Left renal pelvis (tissue), 4 donors: ENCODE measurements at places on chromosomes 3 and 15.

DNA sequence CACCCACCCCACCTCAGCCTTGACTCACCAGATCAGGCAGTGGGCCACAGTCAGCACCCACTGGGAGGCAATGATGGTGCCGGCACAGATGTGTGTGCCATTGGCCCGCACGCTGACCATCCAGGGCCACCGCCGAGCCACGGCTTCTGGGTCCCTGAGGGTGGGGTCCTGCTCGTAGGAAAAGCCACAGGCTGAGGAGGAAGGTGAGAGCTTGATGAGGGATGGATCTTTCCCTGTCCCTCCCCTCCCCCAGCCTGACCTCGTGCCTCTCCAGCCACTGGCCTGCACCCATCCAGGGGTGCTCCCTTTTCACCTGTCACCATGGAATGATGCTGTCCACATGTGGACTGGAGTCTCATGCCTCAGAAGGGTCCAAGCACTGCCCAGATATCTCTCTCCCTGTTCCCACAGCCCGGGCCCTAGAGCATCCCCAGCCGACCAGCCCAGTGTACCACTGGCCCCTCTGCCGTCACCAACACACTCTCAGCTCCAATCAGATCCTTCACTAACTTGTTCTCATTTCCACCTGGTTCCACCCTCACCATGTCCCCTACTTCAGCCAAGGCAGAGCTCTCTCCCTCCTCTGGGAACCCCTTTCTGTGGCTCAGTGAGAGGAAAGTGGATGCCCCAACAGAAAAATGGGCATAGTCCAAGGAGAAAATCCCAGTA lies 2.0 kb downstream of the PRSS50 start:
- no peak for DNase-seq

- no peak for DNase-seq
Measured at GRCh38 chr3:140711390-140712035, 33.6 kb downstream of the TRIM42 start.

DNA sequence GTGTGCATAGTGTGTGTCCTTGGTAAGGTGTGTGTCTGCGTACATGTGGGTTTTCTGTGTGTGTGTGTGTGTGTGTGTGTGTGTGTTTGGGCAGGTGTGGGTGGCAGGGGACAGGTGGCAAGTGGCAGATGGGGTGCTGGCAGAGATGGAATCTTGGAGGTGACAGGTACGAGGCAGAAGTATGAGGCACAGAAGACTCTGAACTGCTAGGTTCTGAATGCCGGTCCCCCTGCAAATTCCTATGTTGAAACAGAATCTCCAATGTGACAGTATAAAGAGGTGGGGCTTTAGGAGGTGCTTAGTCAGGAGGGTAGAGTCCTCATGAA lies 29.8 kb downstream of the SRPRB start:
- DNase-seq = no peak

DNA sequence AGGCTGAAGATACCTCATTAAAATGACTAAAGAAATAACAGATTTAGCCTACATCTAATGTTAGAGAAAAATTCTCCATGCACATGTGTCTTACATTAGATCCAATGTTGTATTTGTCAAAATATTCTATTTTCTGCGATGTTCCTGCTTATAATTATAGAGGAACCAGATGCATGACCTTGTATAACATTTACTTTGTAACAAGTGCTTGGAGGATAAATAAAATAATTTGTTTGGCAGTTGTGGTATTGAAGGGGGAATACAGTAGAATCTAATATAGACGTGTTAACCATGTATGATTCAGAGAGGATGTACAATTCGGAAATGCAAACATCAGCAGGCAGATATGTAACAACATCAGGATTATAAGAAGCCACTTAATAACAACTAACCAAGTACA lies 922.2 kb downstream of the TUSC7 start:
- DNase-seq = no peak

GRCh38 chr15:62816342-62817069 lies 226.0 kb upstream of the TPM1 start:
- no peak for DNase-seq

DNA sequence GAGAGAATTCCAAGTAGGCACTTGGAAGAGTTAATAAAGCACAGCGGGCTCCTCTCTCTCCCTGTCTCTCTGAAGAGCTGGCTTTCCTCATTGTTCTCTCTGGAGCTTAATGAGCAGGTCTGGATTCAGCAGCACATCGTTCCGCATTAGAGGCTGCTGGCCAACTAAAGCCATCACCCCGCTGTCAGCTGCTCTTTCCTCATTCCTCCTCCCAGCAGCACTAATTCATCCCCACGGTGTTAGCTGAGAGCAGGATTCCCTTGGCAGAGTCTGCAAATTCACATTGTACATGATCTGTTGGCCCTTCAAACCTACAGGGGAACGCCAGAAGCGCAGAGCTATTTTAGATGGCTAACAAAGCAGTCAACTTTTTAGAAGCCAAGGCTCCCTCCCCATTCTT lies 44.2 kb downstream of the SGO1 start:
- no peak for DNase-seq

- DNase-seq = no peak
Measured at GRCh38 chr15:84734794-84735479, 13.5 kb upstream of the ZNF592 start.

- DNase-seq = no peak
Measured at GRCh38 chr3:119336823-119337222, 42.6 kb downstream of the ARHGAP31 start.

DNA sequence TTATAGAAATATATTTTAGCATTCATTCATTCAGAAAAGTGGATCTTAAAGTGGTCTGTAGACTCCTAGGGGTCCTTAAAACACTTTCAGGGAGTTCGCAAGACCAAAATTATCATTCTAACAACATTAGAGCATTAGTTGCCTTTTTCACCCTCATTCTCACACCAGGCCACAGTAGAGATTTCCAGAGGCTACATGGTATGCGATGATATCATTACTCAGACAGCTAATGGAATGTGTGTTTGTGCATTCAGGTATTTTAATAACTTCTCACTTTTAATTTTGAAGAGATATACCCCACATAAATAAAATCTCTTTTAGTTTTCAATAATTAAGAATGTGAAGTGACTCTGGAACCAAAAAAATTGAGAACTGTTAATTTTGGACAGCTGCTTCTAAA lies 206.9 kb downstream of the NSUN3 start:
- no peak for DNase-seq

GRCh38 chr3:152243301-152243711 lies 25.4 kb upstream of the MBNL1 start:
- no peak for DNase-seq

DNA sequence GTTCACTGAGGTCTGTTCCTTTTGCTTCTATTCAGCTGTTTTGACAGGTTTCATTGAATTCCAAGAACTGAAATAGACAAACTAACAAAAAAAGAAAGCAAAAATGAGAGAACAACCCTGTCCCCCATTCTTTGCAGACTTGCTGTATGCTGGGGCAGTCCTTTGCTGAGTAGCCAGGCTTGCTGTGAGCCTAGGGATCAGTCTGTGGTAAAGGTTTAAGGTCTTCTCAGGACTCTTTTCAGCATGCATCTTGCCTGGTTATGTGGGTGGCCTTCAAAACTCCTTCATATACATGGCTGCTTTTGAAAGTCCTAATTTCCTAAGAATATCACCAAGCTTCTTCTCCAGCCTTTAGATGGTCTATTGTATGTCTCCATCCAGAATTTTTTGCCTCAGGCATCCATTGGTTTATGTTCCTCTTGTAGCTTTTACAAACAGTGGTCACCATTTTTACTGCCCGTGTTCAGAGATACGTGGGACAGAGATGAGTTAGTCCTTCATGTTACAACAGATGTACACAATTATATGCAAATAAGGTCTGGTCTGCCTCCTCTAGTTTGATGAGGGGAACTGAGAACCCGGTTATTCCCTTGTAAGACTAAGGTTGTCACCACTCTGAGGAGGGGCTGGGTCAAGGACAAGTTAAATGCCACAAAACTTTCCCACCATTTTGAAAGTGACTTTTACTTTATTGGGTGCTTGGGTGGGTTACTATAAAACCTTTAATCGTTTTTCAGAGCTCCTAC lies 41.4 kb downstream of the SACM1L start:
- no peak for DNase-seq

- no peak for DNase-seq
Measured at GRCh38 chr3:160370987-160371857, 27.8 kb downstream of the IFT80 start.

DNA sequence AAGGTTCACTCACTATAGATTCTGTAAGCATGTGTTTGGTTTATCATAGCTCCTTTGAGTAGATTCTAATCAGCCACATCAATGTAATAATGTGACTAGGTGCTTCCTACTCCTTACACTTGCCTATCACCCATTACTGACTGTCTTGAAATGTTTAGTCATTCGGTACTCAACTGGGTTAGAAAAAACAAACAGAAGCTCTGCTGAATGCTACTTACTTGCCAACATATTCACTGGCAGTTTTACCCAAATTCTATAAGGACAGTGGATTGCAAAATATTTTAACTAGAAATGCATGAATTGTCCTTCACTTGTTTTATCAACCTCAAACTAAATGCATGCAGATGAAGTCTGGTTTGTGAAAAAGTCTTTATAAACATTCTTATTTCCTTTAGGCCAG lies 352.1 kb upstream of the ALCAM start:
- no peak for DNase-seq

DNA sequence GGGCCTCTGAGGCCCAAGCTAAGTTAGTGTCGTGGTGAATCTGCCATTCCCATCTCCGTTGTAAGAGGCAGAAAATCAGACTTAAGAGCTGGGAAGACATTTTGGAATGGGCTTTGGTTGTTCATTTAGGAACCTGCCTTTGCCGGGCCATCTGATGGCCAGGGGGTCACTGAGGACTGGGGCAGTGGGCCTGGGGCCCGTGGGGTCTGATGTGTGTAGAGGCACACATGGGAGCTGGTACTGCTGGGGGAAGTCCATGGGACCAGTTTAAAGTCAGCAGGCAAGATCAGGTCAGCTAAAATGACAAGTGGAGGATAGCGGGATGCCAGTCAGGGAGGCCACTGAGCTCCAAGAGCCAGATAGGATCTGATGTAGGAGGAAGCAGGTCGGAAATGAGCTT lies 38.3 kb upstream of the RGMA start:
- no peak for DNase-seq

- no peak for DNase-seq
Measured at GRCh38 chr15:69154078-69154477, 6.4 kb upstream of the GLCE start.

DNA sequence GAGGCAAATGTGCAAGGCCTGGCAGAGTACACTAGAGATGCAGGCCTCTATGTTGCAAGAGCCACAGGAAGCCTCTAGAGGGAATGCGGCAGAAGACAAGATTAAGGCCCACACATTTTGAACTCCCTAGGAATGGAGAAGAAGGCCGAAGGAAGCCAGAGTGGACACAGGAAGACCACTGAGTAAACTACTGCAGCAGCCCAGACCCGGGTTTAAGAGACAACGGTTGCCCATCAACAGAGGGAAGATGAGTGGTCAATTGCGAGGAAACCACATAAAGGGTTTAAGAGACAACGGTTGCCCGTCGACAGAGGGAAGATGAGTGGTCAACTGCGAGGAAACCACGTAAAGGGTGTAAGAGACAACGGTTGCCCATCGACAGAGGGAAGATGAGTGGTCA lies 14.6 kb downstream of the CHSY1 start:
- no peak for DNase-seq

DNA sequence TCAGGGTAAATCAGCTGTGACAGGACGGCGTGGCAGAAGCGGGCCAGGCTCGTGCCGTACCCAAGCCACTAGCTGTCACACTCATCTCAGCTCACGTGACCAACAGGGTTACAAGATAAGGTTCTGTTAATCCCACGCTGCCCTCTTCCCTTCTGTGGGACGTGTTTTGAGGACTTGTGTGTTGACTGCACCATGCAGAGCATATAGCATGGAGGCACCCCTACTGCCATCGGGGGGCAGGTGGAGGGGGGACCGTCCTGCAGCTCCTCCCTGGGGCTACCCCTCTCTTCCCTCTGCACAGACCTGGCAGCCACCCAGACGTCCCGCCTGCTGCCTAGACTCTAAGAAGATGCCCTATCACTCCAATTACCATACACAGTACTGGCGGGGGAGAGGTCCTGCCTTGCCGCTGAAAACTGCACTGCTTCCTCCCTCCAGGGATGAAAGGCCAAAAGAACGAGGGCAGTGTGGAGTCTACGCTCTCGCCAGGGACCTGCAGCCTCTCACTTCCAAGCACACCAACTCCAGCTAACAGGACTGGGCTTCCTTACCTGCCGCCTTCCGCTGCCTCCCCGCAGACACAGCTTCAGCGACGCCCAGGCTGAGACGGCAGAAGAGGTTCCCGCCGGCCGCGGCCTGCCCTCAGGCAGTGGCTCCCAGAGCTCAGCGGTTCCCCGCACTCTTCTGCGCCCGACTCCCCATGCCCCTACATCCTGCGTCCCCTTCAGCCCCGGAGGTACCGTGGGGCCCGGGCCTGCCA lies at the start of gene TNK2:
Gene TNK2, minus strand, starts transcription at position 618 of the 760 bp plus-strand sequence. CDS start 19,963 bp downstream, outside the sequence.
- DNase-seq = no peak

DNA sequence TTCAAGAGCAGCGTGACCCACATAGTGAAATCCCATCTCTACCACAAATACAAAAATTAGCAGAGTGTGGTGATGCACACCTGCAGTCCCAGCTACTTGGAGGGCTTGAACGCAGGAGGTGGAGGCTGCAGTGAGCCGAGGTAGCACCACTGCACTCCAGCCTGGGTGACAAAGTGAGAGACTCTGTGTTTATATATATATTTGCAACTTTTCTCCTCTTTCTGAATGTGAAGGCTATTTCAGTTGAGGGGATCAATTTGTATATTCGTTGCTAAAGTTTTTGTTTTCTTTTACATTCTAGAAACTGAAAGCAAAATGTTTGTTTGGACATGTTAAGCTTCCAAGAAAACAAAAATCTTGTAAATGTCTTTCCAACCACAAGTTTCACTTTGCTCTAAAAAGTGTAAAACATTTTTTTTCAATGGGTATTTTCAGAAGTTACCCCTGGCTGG lies 29.8 kb upstream of the FAM98B start:
- no peak for DNase-seq

- DNase-seq = no peak
Measured at GRCh38 chr3:194072691-194073279, 63.2 kb upstream of the HES1 start.

- no peak for DNase-seq
Measured at GRCh38 chr15:79213650-79214049, 68.9 kb upstream of the ANKRD34C start.

GRCh38 chr3:69104586-69104985 lies 17.8 kb downstream of the LMOD3 start:
- no peak for DNase-seq

DNA sequence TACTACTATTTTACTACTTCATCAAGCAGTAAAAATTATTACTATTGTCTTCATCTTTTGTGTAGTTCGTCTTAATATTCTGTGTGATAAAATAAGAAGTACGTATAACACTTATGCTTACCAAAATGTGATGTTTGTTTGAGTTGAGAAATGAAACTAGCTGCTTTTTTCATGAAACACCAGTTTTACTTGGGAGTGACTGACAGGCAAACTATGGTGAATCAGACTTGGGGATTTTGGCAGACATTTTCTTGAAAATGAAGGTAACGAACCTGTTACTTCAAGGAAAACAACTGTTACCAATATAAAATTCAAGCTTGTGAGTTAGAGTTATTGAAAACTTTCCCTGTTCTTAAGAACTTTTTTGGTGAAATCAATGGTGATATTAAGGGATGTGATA lies 10.3 kb downstream of the U2SURP start:
- no peak for DNase-seq
